ENCODE measurements at places on chromosomes 6 and 20.

DNA sequence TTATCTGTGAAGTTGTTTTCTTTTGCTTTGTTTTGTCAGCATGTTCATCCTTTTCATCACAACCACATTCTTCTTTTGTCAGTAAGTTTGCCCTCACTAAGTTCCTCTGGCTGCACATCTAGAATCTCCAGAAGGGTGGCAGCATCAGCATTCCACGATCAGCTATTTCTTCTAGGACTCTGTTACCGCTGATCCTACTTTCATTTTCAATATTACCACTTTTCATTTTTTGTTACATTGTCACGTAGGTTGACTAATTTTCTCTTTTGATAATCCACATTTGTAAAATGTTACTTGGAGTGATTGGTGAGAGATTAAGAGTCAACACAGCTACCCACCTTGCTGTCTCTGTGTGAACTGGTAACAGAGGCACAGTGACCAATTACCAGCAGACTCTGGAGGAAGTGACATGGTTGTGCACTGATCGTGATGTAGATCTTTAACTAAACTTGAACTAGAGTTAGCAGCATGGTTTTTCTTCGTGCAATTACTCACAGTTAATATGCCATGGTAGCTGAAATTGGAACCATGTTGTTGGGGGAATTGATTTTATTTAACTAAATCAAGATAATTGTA, 307.9 kb upstream of the SLC35B3 start:
- DNase-seq, result peak; percentile 37

DNA sequence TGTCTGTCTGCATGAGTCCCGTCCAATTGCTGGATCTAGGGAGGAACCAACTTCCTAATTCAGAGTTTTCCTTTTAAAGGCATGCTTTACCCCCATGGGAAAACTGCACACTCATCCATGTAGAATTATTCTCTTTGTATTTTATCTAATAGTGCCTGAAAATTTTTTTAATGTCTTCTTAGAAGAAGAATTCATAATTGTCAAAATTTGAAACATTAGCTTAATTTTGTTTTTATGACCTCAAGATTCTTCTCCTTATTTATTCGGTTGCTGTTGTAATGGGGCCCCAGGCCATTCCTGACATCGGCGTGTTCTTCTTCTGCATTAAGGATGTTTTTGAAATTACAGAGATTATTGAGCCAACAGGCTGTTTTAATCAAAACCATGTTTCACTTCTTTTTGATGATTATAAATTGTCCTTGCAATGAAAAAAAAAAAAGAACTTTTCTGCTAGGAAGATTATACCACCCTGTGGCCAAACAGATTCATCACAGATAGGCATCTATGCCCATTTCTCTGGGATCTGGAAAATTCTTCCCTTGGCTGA, 100.3 kb downstream of the ZNF217 start:
- no peak for DNase-seq

DNA sequence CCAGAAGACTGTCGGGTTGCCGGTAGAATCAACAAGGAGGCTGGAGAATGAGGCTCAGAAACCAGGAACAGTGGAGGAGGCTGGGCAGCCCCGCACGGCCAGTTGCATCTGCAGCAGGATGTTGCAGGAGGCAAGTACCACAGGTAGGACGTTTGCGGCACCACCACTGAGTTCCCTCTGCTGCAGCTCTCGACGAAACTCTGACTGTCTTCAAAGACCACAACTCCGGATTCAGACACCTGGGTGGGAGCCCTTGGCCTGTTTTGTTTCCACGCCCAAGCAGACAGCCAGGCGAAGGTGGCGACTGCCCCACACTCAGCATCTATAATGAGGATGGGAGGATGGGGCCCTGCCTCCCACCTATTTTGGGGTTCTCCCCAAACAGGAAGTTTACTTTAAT, 218.2 kb downstream of the ZDHHC14 start:
- no peak for DNase-seq

DNA sequence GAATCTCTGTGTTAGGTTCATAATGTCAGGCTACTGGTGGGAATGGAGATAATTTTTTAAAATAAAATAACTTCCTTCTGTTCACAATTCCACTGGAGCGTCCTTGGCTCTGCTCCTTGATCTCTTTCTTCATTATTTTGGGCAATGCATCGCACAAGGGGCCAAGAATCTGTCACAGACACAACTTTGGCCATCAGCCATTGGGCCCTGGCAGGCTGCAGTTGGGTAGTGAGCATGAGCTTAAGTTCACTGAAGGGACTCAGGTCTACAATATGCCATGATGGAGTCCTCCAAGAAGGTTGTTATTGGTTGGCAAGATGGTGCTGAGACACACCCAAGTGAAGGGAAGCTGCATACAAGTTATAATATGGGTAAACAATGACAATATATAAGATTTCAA, 40.0 kb downstream of the CYP39A1 start:
- DNase-seq, result no peak

DNA sequence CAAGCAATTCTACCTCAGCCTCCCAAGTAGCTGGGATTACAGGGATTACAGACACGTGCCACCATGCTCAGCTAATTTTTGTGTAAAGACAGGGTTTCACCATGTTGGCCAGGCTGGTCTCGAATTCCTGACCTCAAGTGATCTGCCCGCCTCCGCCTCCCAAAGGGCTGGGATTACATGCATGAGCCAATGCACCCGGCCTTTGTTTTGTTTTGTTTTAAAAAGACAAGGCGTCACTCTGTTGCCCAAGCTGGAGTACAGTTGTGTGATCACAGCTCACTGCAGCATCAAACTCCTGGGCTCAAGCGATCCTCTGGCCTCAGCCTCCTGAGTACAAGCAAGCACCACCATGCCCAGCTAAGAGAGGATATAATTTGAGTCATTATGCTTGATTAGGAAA, 5.4 kb downstream of the SERINC3 start:
- no peak for DNase-seq

- DNase-seq, result no peak
Observed at GRCh38 chr6:52720321-52720720, 43.0 kb downstream of the GSTA2 start.

DNA sequence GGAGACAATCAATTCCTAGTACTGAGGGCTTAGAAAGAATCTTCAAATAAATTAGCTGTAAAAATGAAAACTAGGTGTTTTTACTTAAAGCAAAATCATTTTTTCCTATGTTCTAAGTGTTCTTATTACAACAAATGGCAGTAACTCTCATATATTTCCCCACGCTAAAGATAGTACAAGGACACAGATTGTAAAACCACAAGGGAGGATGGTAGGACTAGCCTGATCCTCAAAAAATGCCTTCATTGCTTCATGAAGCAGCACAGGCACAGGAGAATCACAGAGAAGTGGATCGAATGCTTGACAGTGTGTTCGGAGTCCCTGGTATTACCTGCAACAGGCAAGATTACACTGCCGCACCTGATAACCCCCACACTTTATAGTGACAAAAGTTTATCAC, 58.5 kb downstream of the SAMD3 start:
- DNase-seq, result peak; percentile 16

DNA sequence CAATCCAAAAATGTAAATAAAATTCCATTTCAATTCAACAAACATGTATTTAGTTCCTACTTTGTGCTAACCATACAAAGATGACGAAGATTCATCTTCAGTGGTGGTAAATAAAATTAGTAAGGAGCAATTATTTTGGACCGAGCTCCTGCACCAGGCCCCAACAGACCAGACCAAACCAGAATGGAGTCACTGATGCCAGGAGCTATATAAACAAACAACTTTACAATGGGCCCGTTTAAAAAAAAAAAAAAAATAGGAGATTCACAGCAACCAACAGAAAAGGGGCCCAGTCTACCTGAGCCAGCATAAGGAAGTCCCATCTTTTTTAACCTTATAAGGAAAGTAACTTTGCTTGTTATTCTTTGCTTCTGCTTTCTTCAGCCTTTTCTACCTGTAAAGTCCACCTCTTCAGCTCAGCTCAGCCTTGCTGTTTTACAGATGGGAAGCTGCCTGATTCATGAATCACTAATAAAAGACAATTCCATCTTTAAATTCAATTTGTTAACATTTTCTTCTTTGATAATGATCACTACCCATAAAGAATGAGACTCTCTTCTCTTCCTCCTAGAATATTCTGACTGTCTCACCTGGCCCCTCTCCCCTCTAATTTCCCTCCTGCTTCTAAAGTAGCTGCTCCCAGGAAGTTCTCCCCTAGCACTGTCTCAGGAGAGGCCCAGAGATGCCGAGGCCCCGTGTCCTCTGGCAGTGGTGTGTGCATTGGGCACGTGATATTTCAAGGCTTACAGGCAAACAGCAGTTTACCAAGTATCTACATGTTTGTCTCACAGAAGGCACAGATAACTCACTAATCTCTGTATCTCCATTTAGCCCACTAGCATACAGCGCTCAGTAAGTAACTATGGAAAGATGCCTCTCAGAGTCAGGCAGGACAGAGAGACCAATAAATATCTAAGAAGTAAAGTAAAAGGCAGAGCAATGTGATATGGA, 8.4 kb downstream of the MBOAT1 start:
- DNase-seq, result no peak

DNA sequence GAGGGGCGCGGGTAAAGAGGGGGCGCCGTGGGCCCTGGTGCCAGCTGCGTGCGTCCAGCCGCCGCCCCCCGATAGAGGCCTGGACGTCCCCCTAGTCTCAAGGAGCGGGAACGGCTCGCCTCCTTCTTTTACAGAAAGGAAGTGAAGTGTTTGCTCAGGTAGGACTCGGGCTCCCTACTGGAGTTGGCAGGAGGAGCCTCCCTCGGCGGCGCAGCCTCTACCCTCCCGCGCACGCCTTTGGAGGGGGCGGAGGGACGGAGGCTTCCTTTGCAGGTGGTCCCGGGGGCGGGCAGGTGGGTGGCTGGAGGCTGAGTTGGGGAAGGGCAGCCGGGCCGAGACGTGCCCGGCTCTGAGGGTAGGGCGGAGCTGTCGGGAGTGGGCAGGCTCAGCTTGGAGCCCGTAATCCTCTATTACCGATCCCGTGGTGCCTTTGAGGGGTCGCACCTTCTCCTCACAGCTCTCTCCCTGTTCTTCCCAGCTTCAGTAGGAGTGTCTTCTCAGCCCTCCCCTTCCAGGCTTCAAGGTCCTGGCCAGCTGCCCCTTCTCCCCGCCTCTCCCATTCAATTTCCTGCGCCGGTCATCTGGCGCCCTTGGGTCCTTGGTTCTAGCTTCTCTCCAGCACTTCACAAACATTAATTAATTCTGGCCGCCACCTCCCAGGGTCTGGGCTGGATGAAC, 728 bp downstream of the ITPR3 start:
- no peak for DNase-seq

DNA sequence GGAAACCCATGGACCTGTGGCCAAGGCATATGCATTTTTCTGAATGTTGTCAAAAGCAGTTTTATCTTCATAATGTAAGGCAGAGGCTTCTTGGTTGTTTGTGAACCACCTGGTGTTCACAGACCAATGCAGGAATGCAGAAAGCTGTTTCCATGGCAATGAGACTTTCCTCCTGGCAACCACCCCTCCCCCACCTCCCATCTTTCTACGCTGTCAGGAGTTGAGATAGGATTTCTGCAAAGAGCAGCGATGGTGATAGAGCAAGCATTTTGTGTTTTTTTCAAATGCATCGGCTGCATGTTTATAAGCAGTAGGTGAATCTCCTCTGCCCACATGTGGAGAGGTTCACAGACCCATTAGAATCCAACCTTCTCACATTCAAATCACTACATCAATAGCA, 114.1 kb upstream of the SMLR1 start:
- DNase-seq, result no peak

DNA sequence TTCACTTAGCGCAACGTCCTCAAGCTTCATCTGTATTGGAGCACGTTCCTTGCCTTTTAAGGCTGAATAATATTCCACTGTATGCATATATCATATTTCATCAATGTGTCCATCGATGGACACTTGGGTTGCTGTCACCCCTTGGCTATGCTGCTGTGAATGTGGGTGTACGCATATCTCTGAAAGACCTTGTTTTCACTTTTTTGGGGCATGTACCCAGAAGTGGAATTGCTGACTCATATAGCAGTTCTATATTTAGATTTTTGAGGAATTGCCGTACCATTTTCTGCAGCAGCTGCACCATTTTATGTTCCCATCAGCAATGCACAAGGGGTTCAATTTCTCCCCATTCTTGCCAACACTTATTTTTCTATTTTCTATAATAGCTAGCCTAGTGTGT, 22.8 kb upstream of the SLC23A2 start:
- DNase-seq, result peak; percentile 8

DNA sequence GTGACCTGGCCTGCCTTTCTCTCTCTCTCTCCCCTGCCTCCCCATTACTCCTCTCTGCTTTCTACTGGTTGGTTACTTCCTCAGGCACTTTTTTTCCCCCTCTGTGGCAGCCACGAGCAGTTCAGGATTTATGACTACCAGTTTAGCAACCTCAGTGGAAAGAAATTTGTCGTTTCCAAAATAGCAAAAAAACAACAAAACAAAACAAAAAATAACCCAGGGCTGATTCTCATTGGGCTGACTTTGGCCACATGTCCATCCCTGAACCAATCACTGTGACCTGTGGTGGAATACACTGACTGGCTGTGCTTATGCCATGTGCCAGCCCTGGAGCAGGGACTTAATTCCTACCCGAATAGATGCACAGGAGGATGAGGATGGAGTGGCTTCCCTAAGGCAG, 137.4 kb downstream of the TFAP2C start:
- peak; percentile 39 for DNase-seq

DNA sequence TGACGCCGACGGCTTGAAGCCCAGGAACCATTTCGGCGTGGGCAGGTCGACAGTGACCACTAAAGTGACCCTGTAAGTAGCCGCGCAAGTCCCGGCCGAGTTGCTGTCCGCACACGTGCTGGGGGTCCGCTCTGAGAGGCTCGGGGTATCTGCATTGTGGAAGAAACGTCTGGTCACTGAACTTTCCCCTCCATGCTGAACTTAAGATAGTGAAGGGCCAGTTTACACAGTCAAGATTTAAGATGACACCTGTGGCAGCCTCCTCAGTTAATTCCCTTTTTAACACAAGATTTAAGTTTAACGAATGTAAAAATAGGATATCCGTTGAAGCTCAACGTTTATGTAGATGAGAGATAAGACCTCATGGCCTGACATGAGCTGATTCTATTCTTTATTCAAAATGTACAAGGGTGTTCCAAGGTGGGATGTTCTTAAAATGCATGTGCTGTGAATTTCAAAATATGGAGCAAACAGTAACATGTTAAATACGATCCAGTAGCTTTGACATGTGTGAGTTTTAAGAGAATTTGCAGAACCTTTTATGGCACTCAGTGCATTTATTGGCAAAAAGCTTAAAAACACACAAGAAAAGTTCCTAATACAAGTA, 116.2 kb downstream of the RTN4IP1 start:
- DNase-seq, result no peak

DNA sequence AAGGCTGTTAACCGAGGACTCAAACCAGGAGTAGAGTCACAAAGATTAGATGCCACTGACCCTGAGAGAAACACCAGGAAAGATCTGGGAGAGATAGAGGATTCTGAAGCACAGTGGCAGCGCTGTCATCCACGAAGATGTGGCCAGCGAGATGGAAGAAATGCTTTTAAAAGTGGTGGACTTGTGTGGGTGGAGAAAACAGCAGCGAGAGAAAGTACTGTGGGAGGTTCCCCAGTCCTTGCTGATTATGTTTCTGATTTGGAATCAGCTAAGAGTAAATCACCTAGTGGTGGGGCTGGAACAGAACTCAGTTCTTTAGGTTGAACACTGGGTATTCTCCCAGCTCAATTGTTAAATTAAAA, 435 bp upstream of the ZNF322 start:
- DNase-seq, result peak; percentile 12

GRCh38 chr20:59004493-59004762, 2.6 kb downstream of the CTSZ start:
- no peak for DNase-seq
